ENCODE measurements at places on chromosomes 13 and 19.

GRCh38 chr13:102879793-102880499 lies 34.1 kb downstream of the ERCC5 start:
- DNase-seq, result no peak

DNA sequence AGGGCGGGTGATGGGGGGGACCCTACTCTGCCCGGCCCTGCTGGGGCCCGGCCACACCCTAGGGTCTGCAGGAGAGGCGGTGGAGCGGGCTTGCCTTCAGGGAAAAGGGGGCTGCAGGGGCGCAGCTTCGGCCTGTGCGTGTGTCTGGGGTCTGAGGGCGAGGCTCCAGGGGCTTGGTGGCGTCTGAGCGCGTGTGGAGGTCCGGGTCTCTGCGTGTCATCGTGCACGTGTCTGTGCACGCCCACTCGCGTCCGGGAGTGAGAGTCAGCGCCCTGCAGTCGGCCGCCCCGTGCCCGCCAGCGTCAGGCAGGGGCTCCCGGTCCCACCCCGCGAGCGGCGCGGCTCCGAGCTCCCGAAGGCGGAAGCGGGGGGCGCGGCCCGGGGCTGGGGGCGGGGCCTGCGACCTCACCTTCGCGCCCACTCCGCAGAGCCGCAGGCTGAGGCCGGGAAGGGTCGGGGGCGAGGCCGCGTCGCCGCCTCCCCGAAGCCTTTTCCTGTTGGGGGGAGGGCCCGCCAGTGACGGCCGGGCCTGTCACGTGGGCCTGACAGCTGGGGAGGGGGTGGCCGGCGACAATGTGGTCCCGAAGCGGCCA lies at the start of gene ARHGAP45:
ARHGAP45 (plus strand) TSS at position 420 of the 593 bp plus-strand sequence. CDS start 239 bp downstream, outside the sequence.
- no peak for DNase-seq

GRCh38 chr19:5988517-5989387 lies 10.8 kb upstream of the RANBP3 start:
- DNase-seq, result no peak

- DNase-seq, result no peak
These were observed 235.9 kb downstream of the PCDH20 start for GRCh38 chr13:61179741-61180140.

DNA sequence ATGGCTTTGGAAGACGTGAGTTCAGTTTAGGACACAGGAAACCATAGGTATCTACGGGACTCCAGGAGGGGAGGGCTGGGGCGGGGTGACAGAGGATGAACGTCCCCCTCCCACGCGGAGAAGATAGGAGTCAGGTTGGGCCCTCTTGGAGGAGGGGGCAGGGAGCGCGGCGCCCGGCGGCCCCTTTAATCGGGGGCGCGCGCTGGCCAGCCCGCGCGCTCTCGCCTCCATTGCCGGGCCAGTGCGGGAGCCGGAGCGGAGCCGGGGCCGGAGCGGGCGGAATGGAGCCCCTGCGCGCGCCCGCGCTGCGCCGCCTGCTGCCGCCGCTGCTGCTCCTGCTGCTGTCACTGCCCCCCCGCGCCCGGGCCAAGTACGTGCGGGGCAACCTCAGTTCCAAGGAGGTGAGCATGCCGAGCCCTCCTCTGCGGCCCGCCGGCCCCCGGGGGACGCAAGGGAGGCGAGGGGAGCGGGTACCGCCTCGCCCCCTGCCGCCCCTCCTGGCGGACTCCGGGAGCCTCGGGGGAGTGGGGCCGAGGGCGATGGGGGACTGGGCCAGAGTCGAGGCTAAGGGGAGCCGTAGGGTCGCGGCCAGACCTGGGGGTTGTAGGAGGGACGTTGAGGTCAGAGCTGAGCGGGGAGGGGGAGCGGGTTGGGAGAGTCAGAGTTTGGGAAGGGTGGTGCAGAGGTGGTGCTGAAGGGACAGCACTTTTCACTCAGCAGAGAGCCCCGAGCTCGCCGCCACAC lies at the start of gene TMEM145:
TMEM145 (plus strand) TSS at position 214 of the 744 bp plus-strand sequence; CDS start at position 282, 68 bp downstream.
- no peak for DNase-seq

GRCh38 chr13:27783111-27783510 lies 9.2 kb upstream of the GSX1 start:
- no peak for DNase-seq

DNA sequence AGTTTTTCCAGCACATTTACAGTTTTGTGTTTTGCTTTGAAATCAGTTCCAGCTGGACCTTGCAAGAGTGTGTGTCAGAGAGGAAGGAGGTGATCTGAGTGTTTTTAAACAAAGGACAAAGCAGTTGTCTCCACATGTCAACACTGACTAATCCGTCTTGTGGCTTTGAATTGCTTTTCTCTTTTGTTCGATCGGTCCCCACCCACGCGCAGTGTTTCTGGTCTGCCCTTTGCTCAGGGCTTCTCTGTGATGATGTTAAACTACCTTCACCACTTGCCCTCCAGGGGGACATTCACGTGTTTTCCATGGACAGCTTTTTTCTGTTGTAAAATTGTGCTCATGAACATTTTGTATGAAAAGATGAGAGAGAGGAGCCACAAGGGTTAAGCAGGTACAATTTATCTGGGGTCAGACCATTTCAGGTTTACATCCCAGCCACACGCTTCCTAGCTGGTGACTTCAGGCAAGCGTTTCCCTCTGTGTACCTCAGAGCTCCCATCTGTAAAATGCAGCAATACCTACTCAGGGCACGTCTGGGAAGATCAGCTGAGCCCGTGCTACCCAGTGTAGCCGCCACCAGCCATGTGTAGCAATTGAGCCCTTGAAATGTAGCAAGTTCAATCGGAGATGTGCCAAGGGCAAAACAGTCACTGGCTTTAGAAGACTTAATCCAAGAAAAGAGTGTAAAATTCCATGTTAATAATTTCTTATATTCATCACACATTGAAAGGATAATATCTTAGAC lies 13.5 kb upstream of the PLA2G4C start:
- DNase-seq, result no peak

- DNase-seq, result no peak
These were observed 77.3 kb upstream of the GPR183 start for GRCh38 chr13:99384468-99384867.

DNA sequence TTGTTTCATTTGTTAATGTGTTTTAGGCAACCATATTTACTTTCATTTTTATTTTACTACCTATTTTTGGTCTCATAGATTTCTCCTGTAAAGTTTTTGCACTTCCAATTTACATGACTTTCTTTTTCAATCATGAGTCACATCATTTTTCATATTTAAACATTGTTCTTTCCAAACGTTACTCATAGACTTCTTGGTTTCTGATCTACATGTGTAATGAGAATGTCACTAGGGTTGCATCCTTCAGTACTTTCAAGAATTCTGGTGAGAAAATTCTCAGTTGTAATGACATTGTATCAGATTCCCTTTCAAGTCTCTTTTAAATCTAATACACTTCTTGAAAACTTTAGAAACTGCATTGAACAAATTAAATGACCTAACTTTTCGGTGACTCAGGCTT lies 991.7 kb downstream of the EFNB2 start:
- no peak for DNase-seq

DNA sequence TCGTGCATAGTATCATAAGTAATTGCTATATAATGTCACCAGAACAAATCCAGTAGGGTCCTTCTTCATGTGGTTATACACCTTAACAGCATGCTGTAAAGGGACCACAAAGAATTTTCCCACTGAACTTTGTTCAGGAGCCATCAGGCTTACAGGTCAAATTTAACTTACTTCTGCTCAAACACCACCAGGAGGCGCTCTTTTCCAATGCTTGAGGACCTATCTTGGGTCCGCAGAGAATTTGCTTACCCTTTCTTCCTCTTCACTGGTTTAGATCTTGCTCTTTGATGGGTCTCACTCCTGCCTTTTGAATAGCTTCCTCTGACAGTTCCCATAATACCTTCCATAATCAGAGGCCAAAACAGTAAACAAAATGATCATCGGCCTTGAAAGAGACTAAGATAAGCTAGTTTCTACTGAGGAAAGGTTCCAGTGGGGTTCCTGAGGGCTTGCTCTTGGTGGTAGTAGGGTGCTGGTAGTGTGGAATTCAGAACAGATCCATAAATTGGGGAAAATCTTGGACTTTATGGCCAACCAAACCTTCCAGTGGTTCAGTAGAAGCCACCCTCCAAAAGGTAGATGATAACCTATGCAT lies 37.4 kb downstream of the SCGB2B2 start:
- peak; percentile 46 for DNase-seq

DNA sequence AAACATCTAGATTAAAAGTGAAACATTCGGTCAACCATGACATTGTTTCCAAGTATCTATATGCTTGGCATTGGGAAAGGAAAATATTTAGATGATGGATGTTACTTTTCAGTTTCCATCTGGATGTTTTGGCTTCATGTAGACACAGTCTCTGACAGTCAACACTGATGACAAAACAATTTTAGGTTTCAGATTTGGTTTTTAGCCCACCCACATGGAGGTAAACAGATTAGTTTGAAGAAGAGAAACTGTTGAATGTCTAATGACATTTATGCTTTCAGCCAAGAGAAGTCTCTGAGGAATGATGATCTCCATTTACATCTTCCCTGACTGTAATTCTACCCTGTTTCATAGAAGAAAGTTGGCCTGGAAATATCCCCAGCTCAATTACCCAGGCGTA lies 379.1 kb downstream of the SLITRK6 start:
- no peak for DNase-seq

GRCh38 chr19:5914358-5914774 lies 312 bp downstream of the CAPS start:
- no peak for DNase-seq

- no peak for DNase-seq
These were observed 286.6 kb downstream of the LIG4 start for GRCh38 chr13:107928762-107929161.

GRCh38 chr19:38742296-38742695 lies 2.0 kb downstream of the CAPN12 start:
- no peak for DNase-seq

- no peak for DNase-seq
These were observed 172.8 kb downstream of the NHLRC3 start for GRCh38 chr13:39210961-39211534.

GRCh38 chr13:20125129-20125782 lies 35.6 kb downstream of the GJA3 start:
- DNase-seq, result no peak

DNA sequence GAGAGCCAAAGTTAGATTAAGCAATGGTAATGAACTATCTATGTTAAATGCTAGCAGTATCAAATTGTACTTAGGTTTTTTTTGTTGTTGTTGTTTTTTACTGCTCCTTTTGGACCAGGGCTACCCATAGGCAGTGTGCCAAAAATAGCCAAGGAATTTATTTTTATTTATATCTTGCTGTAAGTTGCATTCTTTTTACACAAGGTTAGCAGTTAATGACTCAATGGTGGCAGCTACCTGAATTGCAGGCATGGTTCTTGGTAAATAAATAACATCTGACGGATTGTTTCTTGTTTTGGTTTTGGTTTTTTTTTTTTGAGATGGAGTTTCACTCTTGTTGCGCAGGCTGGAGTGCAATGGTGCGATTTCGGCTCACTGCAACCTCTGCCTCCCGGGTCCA lies 194.8 kb upstream of the TSC22D1 start:
- no peak for DNase-seq

DNA sequence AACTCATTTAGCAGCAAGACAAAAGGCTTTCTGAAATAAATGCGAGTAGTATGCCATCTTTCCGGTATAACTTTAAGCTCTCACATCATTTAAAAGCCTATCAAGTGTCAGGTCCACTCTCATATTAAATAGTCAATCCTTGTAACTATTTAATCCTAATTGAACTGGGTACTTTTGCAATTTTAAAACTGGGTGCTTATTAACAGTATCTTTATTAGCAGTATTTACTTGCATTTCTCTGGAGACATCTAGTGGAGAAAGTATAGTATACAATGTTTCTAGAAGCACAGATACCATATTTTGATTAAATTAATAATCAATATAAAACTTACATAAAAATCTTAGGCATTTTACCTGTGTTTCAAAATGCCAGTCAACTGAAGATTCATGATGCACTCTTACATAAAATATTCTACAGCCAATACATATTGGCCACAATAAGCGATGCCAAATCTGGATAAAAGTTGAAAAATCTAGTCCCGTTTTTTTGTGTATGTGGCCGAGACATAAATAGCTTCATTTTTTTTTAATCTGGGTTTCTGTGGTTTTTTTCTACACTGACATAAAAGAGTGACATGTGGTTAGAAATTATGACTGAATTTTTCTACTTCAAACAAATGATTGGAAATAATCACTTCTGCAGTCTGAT lies 4.3 kb upstream of the POSTN start:
- no peak for DNase-seq

GRCh38 chr19:14006766-14007562 lies 844 bp upstream of the RFX1 start:
- DNase-seq, result no peak

DNA sequence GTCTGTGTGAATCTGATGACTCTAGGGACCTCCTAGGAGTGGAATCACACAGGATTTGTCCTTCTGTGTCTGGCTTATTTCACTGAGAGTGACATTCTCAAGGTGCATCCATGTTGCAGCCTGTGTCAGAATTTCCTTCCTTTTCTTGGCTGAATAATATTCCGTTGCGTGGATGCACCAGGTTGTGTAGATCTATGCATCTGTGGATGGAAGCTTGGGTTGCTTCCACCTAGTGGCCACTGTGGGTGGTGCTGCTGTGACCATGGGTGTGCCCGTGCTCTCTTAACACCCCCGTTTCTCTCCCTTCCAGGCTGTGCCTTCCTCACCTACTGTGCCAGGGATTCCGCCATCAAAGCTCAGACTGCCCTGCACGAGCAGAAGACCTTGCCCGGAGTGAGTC lies 26.2 kb downstream of the CELF5 start:
- DNase-seq, result no peak

DNA sequence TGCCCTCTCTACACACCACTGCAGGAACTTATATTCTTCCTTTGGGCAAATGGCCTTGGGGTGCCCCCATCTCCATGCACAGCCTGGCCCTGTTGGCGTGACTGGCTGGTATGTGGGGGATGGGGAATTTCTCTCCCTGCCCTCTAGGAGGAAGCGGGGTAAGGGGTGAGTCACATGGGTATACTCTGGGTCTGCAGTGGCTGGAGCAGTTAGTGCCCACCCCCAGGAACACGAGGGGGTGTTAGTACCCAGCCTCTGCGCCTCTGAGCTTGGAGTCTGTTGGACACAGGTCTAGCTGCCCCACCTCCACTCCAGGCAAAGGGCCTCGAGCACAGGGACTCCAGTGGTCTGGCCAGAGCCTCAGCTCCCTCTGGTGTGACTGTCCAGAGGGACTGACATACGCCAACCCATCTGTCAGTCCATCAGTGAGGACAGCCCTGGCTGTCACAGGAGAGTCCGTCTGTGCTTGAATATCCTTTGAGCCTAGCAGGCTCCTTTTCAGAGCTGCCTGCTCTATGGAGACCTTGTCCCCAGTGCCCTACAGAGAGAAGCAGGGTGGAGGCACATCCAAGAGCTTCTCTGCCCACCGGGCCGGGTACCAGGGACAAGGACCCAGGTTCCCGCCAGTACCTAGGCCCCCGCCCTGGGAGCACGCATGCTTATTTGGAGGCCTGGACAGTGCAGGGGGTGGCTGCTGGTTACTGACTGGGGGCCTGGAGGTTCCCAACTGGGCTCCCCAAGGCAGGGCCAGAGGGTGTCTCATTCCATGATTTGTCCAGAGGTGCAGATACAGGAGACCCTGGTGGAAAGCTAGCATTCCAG lies 66.6 kb downstream of the CHST8 start:
- no peak for DNase-seq

GRCh38 chr13:96650301-96650886 lies 343.9 kb downstream of the OXGR1 start:
- no peak for DNase-seq

GRCh38 chr19:16289594-16289993 lies 35.0 kb upstream of the KLF2 start:
- DNase-seq, result no peak
